Activated CD4-positive, alpha-beta T cell treated with anti-CD3 and anti-CD28 coated beads for 48 hours (primary cell): ENCODE measurements at places on chromosomes 3 and 15.

DNA sequence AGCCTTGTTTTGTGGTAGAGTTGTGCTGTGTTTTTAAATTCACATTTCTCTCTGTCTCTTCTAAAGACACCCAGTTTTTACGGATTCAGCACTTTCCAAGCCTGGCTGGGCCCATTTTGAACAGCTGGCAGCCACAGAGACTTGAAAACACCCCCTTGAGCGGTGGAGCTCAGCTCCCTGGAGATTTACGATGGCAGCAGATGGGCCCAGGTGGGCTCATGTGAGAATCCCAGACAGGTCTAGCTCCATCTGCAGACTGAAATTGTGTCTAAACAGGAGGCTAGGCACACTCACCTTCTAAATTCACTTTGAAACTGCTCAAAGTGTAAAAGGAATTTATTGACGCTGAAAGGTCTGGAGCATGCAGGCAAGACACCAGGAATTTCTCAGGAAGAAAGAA, 232.0 kb upstream of the HES1 start:
- no peak for DNase-seq

- DNase-seq = peak; percentile 59
Measured at GRCh38 chr3:50226888-50227389, 9.1 kb upstream of the GNAI2 start.

GRCh38 chr3:136929977-136930670, 27.7 kb upstream of the IL20RB start:
- DNase-seq = no peak

DNA sequence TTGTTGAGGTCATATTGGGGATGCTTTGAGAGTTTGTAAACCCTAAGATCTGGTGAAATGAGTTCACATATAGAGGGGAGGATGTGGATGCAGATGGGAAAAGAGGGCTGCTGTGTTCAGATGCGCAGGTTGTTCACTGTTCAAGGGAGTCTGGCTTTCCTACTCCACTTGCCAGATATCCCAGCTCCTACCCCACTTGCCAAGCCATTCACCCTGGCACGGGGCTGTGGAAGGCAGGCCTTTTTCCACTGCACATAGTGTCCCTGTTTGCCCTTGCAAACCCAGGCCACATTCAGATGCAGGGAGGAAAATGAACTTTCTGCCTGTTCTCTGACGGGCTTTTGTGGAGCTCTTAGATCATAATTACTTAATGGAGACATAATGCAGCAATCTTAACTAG, 29.0 kb downstream of the CRABP1 start:
- DNase-seq = no peak

DNA sequence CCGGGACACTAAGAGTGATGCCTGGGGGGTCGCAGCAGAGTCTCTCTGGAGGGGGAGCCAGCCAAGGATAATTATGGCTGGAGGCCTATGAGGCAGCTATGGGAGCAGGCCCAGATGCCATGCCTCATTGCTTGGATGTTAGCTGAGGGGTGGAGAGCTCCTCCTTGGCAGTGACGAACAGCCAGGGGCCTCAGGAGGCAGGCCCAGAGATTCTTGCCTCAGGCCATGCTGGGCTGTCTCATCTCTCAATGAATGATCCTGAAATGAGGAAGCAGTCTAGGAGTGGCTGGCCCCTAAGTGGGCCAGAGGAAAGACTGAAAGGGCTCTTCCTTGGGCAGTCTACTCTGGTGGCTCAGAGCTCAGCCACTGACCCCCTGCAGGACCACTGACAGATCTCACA, 21.3 kb downstream of the KIF9 start:
- no peak for DNase-seq

DNA sequence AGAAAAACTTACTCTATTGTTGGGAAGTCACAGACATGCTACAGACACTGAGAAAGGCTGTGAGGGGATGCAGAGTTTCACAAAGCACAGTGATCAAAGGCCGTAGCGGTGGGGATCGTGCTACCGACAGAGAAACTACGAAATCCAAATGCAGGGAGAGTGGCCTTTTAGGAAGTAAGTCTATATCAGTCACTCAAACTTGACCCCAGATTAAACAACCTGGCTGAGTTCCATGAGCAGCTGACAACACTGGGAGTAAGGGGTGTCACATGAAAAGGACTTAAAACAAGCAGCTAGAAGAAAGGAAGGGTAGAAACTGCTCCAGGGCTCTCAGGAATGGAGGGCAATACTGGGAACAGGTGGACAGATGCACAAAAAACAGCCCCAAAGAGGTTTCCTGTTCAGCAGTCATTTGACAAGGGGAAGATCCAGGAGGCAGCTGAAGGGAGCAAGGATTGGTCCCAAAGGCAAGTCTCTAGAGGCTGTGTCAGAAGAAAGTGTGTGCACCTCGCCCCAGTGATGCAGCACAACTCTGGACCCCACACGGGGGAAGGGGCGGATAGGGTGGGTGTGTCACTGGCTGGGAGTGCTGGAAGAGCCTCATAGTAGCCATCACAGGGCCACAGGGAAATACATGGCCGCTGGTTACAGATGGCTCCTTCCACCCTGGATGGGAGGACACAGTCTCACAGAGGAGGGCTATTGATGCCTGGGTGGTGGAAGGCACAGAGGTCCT, 20.3 kb upstream of the HDAC11 start:
- no peak for DNase-seq

GRCh38 chr15:77456746-77457145, 36.1 kb downstream of the HMG20A start:
- DNase-seq = no peak

- no peak for DNase-seq
Measured at GRCh38 chr3:133368371-133369067, 31.3 kb upstream of the BFSP2 start.

DNA sequence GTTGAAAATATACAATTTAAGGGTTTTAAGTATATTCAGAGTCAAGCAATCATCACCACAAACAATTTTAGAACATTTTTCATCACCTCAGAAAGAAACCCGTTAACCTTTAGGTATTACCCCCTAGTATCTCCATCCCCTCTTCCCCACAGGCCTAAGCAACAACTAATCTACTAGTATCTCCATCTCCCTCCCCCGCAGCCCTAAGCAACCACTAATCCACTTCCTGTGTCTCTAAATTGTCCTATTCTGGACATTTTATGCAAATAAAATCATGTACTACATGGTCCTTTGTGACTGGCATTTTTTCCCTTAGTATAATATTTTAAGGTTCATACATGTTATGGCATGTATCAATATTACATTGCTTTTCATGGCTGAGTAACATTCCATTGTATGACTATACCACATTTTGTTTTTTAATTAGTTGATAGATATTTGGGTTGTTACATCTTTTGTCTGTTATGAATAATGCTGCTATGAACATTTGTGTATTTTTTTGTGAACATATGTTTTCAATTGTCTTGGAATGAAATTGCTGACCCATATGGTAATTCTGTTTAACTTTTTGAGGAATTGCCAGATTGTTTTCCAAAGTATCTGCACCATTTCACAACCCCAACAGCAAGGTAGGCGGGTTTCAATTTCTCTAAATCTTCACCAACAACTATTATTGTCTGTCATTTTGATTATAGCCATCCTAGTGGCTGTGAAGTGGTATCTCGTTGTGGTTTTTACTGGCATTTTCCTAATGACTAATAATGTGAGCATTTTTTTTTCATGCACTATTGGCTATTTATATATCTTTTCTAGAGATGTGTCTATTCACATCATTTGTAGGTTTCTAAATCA, 215.6 kb upstream of the CD96 start:
- DNase-seq = no peak

- DNase-seq = no peak
Measured at GRCh38 chr3:155088706-155089345, 8.7 kb downstream of the MME start.

GRCh38 chr15:64522226-64522823, 61.9 kb downstream of the ZNF609 start:
- no peak for DNase-seq

GRCh38 chr3:125165948-125166553, 46.5 kb downstream of the SLC12A8 start:
- no peak for DNase-seq

DNA sequence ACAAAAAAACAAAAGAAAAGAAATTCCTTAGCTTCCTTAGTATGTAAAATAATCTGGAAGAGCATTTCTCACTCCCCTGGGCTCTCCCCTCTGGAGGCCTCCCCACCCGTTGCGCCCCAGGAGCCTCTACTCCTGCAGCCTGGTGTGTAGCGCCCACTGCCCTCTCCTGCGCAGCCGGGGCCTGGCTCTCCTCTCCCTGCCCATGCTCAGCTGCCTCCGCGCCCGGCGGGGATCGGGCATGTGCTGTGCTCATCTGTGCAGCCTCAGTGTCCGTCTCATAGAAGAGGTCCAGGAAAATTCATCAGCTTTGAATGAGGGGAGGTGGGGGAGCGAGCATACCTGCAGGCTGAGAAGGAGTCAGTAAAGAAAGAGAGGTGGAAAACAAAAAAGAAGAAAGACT, 203.9 kb downstream of the ATP10A start:
- DNase-seq = no peak

DNA sequence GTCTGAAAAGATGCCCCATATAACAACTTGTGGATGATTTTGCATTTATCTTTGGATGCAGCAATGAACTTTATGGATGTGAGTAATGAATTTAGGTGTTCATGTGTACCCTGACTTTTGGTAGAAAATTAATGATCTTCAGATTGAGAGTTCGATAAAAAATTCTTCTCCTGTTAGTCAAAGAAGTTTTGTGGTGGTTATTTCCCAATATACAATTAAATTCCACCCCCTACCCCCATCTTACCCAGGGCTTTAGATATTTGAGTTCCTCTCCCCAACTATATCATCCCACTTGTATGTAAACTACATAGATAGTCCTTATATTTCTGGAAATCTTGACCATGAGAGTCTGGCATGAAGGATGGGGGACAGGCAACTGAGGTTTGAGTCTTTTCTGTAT, 126.1 kb upstream of the ALDH1A3 start:
- DNase-seq = no peak

GRCh38 chr15:69087366-69087976, 73.0 kb upstream of the GLCE start:
- DNase-seq = no peak

DNA sequence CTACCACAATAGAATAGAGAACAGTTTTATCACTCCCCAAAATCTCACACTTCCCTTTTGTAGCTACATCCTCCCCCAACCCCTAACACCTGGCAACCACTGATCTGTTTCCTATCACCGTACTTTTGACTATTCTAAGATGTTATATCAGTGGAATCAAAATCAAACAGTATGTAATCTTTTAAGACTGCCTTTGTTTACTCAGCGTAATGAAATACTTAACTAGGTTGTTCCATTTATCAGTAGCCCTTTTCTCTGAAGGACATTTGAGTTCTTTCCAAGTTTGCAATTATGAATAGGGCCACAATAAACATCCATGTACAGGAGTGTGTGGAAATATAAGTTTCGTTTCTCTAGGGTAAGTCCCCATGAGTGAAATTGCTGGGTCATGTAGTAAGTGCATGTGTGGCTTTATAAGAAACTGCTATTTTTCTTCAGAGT, 372.3 kb downstream of the SV2B start:
- DNase-seq = peak; percentile 26

GRCh38 chr3:48565591-48566400, 2.2 kb upstream of the UCN2 start:
- peak; percentile 32 for DNase-seq

DNA sequence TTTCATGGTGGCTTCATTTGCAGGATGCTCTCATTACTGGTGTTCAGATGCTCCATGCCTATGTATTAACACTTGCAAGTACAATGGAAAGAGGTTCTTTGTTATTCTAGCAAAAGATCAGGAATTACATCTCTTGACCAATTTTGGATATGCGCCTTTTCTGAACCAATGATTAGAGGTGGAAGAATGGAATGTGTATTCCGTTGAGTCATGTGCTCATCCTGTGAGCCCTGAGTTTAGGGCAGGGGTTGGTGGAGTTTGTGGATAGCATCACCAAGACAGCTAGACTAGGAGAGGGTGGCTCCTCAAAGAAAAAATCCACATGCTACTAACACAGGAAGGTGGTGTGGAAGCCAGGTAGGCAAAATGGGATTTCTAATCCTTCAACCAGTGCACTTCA, 80.7 kb upstream of the SLC25A26 start:
- DNase-seq = no peak

GRCh38 chr15:85037641-85038040, 56.0 kb downstream of the PDE8A start:
- no peak for DNase-seq

DNA sequence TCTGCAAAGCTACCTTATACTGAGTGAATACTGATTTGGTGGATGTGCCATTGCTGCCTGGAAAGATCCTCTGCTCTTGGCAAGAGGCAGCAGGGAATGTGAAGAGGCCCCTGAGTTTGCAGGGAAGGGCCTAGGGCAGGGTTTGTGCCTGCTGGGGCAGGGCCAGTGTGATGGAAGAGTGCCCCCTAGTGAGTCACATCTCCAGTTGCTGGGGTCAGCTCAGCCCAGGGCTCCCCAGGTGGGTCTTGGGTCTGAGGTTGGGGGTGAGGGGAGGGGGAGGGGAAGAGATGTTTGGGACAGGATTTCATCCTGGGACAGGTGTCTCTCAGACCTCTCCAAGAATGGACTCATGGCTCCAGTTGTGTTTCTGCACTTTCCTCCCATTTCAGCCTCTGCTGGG, 4.1 kb upstream of the AMOTL2 start:
- DNase-seq = no peak
